ENCODE measurements at places on chromosomes 6 and 20.

DNA sequence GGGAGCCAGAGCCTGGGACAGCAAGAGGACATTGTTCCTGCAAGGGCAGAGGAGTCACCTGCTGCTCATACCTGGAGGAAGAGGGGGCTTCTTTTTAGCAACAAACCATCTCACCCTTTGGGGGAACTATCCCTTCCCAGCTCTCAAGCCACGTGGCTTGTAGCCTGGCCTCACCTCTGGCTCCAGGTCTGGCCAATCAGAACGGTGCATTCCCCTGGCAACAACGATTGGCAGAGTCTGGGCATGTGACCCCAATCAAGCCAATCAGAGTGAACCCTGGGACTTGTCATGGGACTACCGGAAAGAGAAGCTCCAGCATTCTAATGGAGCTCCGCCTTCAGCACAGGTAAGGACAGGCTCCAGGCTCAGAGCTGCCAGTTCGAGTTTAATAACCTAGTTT lies 33.6 kb downstream of the KCNB1 start:
- no peak for DNase-seq

GRCh38 chr6:142935553-142936517 lies 9.1 kb downstream of the HIVEP2 start:
- no peak for DNase-seq

DNA sequence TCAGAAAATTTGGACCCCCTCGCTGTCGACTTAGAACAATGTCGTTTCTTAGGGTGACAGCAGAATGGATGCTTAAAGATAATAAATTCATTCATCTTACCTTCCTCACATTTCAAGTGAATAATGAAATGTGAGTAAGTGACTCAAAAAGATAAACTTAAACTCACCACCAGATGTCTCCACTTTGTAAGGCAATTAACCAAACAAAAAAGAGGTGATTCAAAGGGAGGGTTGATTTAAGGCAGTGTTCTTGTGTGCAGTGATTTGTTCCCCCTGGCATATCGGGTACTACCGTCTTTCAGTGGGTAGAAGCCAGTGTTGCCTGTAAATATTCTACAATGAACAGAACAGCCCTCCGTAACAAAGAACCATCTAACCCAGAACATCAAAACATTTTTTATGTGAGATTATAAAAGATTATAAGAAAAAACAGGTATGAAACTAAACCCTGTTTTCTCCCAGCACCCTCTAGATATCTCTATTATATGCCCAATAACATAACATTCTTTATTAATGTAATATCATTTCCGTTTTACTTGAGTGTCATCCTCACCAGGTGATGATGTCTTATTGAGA lies 589.7 kb downstream of the CBLN4 start:
- DNase-seq: no peak

- DNase-seq: no peak
Observed at GRCh38 chr20:2051946-2052345, 49.7 kb upstream of the STK35 start.

- no peak for DNase-seq
Observed at GRCh38 chr6:23775127-23775526, 350.9 kb upstream of the NRSN1 start.

GRCh38 chr20:2984956-2985661 lies 58.3 kb upstream of the GNRH2 start:
- no peak for DNase-seq

DNA sequence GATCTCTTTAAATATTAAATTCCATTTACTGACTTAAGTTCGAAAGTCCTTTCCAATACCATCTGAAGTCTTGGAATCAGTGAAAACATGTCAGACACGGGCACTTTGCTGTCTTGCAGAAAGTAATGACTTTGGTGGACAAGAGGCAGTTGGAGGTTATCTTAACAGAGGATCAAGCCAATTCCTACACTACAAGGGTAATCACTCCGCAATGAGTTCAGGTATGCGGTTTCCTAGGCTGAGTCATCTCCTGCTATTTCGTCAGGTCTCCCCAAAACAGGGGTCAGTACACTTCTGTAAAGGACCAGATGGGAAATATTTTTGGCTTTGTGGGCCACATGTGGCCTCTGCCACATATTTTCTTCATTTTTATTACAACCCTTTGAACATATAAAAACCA lies 656.6 kb downstream of the KIF16B start:
- no peak for DNase-seq

DNA sequence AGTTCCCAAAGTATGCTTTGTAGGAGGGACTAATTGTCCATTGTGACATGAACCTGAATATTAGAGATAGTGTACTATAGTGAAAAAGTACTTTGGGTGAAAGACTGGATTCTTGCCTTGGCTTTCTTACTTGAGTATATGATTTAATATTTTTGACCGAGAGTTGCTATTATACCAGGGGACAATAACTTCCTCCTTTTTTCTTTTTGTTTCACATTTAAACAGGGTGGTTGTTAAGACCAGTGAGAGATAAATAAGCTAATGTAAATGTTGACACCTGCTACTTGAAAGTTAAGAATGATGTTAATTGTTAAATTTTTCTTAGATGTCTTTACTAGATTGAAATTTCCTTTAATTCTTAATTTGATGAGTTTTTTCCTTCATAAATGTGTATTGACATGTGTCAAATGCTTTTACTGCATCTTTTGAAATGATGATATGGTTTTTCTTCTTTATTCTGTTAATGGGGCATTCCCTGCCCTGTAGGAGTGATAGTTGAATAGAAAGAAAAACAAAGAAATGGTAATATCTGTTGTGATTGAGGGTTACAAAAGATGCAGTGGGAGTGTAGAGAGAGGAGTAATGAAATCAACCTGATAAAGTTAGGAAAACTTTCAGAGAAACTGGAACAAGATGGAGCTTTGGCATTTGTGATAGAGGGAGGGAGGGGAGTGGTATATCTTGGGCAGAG lies 48.4 kb downstream of the ZFAND3 start:
- no peak for DNase-seq

- DNase-seq: no peak
Observed at GRCh38 chr6:93859971-93860370, 440.6 kb upstream of the EPHA7 start.

DNA sequence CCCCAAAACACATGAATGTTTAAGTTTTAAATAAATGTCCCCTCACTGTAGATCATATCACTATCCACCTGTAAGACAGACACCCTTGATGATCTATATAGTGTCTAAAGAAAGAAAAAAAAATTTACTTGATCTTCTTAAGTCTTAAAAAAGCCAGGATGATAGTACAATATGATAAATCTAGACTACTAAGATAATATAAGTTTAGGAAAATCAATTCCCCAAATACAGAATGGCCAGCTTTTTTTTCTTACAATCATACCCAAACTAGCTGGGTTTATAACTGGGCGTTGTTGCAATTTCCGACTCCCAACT lies 14.4 kb downstream of the ZNF217 start:
- DNase-seq: no peak
